ENCODE measurements at places on chromosomes 6 and 20.

GRCh38 chr20:45402946-45403345 is 5.1 kb upstream of the DBNDD2 start:
- DNase-seq: no peak

GRCh38 chr20:31759836-31760518 is 20.9 kb downstream of the TPX2 start:
- DNase-seq: no peak

DNA sequence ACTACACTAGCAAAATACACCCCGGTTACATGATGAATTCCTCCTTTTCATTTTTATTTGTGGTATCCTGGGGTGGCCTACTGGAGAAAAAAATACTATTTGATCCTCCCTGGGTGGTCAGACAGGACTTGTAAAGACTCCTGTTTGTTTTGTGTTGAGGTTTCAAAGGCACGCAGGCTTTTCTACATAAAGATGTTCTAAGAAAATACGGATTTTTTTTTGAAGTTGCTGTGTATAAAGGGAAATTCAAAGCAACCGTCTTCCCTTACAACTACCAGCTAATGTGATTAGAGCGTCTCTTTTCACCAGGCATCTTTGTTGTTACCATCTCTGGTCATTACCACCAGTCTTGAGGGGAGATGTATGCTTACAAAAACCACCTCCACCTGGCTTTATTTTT is 187.1 kb downstream of the SOX4 start:
- DNase-seq: no peak

- no peak for DNase-seq
Measured at GRCh38 chr6:36769676-36770499, 69.4 kb downstream of the CPNE5 start.

- DNase-seq: no peak
Measured at GRCh38 chr6:36969988-36970891, 15.7 kb downstream of the PI16 start.

Measured in 8988T (cell line).